8988T (cell line): ENCODE measurements at places on chromosomes 12 and 14.

DNA sequence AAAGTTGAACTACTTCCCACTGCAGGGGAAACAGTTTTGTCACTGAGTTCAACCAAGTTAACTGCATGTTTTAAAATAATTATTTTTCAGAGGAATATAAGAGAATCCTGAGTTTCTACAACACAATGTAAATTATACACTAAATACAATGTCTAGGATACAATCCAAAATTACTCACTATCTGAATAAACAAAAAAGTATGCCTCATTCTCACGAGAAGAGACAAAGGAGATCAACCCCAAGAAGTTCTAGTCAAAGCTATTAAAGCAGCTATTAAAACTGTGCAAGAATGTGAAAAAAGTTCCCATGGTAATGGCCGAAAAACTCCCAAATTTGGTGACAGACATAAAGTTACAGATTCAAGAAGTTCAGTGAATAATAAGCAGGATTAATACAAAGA is 8.8 kb upstream of the KCNK13 start:
- no peak for DNase-seq

DNA sequence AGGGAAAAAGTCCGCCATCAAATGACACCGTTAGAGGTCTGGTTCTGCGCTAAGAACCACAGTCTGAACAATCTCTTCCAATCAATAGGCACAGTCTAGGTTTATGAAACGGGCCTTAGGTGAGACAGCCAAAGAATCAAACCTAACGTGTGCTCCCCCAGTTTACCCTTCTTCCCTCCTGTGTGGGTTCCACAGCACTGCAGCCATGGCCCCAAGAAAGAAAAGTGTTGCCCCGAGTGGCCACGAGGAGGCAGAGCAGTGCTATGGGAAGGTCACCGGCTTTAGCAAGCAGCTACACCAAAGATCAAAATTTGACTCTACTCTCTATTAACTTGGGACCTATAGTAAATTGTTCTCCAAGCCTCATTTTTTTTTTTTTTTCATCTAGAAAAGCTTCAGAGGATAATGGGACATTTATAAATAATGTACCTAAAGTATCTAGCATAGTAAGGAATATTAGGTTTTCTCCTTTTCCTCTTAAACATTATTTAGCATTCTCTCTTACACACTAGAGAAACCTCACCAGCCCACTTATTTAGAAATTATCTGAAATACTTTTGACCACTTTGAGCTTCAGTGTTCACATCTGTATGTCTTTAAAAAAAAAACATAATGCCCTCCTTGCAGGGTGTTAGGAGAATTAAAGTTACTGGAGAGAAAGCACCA is 70.2 kb upstream of the GPHB5 start:
- no peak for DNase-seq

DNA sequence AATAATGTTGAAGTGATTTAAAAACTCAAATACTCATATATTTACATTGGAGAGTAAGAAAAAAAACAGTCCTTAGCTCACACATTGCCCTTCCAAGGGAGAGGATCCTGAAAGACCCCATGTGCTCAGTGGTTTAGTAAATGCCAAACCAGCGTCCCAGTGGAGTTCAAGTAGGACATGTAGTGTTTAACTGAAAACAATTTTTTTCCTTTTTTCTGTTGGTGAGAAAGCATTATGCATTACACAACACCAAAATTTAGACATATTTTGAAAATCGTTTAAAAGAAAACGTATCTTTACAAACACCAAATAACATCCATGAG is 33.6 kb downstream of the UBR7 start:
- no peak for DNase-seq

GRCh38 chr12:72256725-72257124 is 15.4 kb upstream of the TRHDE start:
- no peak for DNase-seq

DNA sequence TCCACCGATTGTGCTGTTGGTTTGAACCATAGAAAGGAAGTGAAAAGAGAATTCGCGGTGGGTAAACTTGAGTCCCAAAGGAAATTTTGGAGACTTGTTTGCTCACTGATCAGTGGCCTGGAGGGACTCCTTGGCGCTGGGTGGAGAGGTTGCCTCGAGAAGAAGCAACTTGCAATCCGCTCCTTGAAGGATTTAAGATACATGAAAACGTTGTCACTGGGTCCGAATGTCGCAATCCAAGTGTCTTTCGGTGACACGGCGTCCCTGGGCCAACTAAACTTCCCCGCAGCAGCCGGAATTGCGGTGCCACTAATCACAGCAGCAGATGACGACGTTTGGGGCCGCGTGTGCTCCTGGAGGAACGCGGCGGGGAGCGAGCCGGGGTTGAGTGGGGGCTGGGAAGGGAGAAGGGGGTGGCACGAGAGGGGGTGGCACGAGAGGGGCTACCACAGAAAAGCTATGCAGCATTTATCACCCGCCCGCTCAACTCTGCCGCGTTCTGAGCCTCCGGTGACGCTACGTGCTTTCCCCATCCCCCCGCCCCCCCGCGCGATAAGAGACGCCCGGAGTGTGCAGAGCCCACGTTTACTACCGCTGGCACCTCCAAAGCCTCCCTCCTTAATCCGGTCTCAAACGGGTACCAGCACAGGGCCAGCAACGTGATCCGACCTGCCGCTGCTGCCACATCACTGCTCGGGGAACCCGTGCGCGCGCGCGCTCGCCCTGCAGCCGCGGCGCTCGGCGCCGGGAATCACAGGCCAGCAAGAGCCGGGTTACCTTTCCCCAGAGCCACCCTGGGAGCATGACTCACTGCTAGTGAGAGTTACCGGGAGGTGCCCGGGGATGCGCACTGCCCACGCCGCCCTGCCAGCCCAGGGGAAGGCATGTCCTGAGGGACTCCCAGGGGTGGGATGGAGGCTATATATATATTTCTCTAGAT is 833 bp upstream of the BHLHE41 start:
- peak; percentile 55 for DNase-seq

DNA sequence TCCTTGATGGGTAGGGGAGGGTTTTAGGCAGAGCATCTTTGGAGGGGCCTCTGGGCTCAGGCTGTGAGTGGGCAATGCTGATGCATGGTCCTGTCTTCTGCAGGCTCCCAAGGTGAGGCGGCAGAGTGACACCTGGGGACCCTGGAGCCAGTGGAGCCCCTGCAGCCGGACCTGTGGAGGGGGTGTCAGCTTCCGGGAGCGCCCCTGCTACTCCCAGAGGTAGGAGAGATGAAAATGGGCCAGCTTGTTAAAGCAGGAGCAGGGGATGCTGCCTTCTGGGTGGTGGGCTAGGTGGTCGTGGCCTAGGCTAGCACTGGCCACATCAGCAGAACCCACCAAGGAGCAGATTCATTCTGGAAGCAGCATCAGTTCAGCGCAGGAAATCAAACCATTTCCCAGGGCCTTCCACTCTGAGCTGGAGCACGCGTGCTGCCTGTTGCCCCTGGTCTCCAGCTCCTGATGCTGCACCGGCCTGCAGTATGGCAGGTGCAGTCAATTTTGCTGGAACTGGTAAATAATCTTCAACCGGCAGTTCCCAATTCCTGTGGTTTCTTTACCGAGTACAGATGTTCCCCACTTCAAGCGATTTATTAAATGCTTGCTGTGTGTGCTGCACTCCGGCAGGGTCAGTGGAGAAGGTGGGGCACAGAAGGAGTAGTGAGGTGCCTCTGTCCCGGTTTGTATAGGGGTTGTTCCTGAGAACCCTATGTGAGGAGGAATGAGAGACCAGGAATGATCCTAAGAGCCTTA is 7.4 kb downstream of the PAPLN start:
- DNase-seq = peak; percentile 20

DNA sequence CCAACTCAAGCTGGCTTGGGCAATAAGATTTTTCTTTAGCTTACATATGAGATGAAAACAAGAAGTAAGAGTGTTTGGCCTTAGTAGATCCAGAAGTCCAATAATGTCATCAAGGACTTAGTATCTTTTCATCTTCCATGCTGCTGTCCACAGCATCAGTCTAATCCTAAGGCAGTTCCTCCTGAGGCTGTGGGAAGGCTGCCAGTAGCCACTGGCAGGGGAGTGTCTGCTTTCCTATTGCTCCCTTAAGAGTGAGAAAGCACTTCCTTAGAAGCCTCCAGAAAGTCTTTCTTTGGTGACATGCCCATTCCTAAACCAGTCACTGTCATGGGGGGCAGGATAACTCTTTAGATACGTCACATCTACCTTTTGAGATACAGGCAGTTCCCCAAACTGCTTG is 317.7 kb downstream of the BMP4 start:
- no peak for DNase-seq

- peak; percentile 46 for DNase-seq
Measured at GRCh38 chr12:54935235-54935951, 49.2 kb downstream of the TESPA1 start.

DNA sequence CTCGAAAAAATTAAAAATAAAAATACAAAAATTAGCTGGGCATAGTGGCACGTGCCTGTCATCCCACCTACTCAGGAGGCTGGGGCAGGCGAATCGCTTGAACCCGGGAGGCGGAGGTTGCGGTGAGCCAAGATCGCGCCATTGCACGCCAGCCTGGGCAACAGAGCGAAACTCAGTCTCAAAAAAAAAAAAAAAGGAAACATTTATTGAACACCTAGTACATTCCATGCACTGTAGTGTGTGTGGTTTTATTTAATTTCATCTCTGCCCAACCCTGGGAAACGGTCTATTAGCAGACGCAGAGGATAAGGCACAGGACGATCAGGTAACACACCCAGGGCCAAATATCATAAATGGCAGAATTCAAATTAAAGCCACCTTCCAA is 35.8 kb upstream of the SINHCAF start:
- DNase-seq = no peak

DNA sequence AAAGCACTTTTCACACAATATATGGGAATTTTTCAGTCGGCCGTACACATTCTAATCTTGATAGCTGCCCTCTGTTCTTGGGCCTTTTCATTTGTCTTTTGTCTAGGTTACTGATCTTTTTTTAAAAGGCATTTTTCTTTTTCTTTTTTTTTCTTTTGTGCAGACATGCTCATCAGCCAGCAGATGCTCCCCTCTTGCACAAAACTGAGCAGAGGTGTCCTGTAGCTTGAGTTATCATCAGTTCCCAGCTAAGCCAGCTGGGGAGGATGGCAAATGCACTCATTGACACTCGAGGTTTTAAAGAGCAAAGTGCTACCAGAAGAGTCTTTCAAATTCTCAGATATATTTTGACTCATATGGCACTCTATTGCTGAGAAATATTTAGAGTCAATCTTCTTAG is 913.9 kb upstream of the SEL1L start:
- no peak for DNase-seq

- DNase-seq = no peak
Measured at GRCh38 chr12:116226026-116226425, 51.5 kb downstream of the MED13L start.

DNA sequence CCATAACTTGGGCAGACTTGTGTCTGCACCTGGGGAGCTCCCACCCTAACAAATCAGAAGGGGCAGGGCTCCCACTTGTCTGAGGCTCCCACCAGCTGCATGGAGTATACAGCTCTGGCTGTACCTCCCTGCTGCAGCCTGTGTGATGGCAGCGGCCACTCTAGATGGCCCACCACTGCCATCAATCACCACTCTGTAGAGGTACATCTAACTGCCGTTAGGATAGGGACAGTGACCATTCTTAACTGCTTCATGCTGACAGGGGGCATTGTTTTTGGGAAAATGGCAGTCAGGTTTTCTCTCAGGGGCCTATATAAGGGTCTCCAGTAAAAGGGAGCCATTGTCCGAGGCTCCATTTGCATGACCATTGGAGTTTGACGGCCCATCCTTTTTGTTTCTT is 42.2 kb downstream of the HSD17B6 start:
- no peak for DNase-seq

DNA sequence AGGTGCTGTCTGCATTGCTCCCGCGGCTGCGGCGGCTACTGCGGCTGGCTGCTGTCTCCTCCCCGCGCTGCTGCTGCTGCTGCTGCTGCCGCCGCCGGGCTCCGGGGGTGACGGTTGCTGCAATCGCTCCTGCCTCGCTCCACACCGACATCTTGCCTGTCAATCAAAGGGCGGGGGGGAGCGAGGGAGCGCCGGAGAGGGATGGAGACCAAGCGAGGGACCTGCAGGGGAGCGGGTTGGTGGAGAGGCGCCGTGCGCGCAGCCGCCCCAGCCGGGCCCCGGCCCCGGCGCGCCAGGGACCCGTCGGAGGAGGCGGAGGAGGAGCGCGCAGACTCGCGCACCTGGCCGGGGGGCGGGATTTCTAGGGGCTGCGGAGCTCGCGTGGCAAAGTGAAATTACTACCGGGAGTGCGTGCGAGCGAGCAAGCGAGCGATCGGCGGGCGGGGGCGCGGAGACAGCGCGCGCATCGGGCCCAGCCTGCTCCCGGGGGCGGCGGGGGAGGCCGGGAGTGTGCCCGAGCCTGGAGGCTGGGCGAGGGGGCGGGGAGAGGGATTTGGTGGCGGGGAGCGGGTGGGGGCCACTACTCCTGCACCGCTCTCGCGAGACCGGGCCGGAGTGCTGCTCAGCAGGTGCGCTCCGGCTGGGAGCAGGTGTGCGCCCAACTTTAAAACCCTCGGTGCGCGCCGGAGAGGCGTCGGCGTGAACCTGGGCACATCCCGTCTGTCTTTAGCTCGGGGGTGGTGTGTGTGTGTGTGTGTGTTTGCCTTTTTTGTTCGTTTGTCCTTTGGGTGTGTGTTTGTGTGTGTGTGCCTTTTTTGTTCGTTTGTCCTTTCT is at the start of gene KSR2:
TSS of gene KSR2 (minus strand) at position 165 of the 834 bp plus-strand sequence. CDS start 735 bp downstream, outside the sequence.
- peak; percentile 88 for DNase-seq

- no peak for DNase-seq
Measured at GRCh38 chr12:30046376-30046775, 262.6 kb upstream of the TMTC1 start.

- no peak for DNase-seq
Measured at GRCh38 chr12:113903381-113903863, 62.7 kb downstream of the RBM19 start.

GRCh38 chr12:46383654-46384450 is 11.3 kb upstream of the SLC38A2 start:
- no peak for DNase-seq
